Right renal cortex interstitium (tissue), 3 donors: ENCODE measurements at places on chromosomes 7 and 10. TPM values are rescaled to one million over a fixed set of nuclear protein-coding genes. Genes with fewer than 3 reads are reported as not detected.

Gene FEZF1
- not detected for polyA plus RNA-seq

DNA sequence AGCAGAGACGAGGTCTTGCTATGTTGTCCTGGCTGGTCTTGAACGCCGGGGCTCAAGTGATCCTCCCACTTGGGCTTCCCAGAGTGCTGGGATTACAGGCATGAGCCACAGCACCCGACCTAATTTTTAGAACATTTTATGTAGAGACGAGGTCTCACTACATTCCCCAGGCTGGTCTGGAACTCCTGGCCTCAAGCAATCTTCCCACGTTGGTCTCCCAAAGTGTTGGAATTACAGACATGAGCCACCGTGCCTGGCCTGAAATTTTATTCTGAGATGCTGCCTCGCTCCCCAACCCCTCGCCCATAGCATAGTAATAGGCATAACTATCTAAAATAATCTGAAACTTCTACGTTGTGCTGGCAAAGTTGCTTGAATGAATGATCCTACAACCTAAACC, 21.9 kb downstream of the SFXN4 start:
- no peak for DNase-seq

Gene AOAH
- 2.5 TPM for polyA plus RNA-seq

Gene PRSS37
- 0.08 TPM for polyA plus RNA-seq

GRCh38 chr10:78609976-78610375, 458.8 kb upstream of the ZMIZ1 start:
- no peak for DNase-seq

DNA sequence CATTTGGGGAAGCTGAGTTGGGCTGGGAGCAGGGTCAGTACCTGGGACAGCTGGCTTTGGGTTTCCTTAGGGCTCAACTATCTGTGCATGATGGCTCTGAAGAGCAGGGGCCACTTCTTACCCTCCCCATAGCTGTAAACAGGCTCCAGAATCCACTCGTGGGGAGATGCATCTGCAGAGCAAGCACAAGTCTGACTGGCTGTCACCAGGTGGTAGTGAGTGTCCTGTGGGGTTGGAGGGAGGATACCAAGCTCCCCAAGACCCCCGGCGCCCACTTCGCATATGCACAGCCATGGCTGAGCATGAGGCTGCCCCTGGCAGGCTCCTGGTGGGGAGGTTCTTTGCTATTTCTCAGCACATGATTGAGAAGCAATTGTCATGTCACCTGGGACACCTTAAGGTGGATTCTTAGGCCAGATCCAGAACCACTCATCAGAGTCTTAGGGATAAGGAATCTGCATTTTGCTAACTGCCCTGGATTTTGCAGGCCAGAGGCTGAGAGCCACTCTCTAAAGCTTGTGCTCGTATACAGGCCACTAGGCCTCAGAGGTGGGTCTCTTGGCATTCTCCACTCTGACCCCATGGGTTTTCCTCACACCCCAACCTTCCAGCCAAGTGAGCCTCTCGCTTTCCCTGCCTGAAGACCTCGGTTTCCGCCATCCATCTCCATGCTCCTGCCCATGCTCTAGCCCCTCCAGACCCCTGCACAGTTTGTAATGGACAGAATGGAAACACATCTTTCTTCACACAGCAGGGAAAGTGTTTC, 53.7 kb downstream of the ADCY1 start:
- DNase-seq, result no peak

GRCh38 chr10:7417103-7417623, 6.3 kb upstream of the SFMBT2 start:
- DNase-seq, result no peak

Gene PRRT4
- polyA plus RNA-seq, result 0.67 TPM

DNA sequence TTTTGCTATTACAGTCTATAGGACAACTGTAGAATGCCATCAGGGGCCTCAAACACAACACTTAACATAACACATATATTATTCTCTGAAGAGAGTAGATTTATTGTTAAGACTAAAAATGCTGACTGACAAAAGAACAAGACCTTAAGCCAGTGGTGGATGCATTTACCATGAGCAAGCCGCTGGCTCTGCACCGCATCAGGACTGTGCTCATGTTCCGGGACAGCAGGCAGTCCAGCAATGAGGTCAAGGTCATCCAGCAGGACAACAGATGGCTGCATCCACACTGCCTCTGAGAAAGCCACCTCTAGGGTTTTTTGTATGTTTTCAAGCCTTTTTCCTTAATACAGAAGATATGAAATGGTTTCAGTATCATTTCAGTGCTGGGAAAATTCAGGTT, 23.8 kb downstream of the PEX1 start:
- no peak for DNase-seq

Gene SLC39A12
- not detected for polyA plus RNA-seq

DNA sequence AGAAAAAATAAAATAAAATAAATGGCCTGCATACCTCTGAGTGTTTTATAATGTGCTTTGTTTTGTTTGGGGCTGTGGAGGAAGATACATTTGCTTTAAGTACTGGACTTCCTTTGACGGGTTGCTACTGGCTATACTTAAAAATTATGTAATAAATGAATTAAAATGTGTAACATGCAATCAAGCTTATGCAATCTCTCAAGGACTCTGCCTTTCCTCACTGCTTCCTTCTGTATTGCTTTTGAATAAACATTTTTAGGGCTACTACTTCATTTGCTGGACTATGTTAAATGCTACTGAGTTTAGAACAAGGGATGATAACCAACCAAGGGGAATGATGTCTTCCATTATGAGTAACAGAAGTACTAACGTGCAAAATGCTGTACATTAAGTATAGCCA, 91.6 kb downstream of the ETV1 start:
- no peak for DNase-seq

Gene PRF1
- polyA plus RNA-seq, result 0.79 TPM

DNA sequence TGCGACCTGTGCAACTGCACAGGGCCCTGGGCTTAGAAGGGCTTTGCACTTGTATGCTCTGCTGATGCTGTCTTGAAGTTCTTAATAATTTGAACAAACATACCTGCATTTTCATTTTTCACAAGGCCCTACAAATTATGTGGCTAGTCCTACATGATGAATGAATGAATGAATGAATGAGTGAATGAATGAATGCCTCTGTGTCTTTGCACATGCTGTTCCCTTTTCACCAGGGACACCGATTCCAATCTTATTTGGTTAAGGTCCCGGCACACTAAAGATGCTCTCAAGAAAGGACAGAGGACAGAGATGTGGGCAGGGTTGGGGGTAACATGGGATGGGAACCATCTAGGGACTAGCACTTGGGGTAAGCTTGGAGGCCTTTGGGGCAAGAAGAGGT, 39.4 kb upstream of the CHST3 start:
- DNase-seq, result no peak

Gene SMKR1
- polyA plus RNA-seq, result 4.4 TPM

GRCh38 chr7:38938589-38938988, 29.6 kb upstream of the VPS41 start:
- no peak for DNase-seq

GRCh38 chr10:107415446-107415845, 250.9 kb upstream of the SORCS1 start:
- DNase-seq, result no peak

GRCh38 chr10:100072514-100072913, 9.2 kb downstream of the CPN1 start:
- DNase-seq, result no peak

Gene NT5C2
- 96.4 TPM for polyA plus RNA-seq

- DNase-seq, result no peak
These were observed 9.8 kb downstream of the TMEM60 start for GRCh38 chr7:77788327-77788902.

DNA sequence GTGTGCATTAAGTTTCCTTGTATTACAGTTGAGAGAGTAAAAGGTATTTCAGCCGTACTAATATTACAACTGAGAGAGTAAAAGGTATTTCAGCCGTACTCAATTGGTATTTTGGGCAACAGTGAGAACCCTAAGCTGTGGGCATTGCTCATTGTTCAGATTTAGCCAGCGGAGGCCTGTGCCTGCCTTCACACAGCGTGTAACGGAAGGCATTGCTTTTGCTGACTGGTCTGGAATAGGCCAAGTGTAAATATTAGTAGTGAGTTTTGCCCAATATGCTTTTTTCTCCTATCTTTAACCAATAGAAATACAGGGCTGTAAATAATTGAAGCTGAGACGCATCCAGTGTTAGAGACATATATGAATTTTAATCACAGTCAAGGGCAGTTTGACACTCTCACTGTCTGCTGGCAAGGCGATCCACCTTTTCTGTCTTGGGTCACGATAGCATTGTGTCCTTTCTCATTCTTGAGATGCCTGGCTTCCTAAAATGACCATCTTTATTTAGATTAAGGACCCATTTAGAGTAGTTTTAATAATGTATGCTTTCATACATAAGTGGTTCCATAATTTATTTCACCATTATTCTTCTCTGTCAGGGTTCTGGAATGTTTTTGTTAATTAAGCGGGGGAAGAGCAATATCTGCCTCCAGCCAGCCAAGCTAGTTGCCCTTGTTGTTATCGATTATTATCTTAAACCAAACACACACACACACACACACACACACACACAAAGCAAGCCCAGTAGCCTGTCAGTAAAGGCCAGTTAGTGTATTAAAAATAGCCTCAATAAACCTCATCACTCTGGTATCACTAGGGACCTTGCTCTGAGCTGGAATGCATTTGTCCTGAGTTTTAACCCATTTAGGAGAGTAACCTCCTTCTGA, 130.7 kb downstream of the CELF2 start:
- no peak for DNase-seq

GRCh38 chr7:96637522-96637921, 72.1 kb downstream of the SEM1 start:
- DNase-seq, result no peak

Gene FAM180A
- not detected for polyA plus RNA-seq

- no peak for DNase-seq
These were observed 829 bp upstream of the RPA3 start for GRCh38 chr7:7719236-7719635.

Gene PIP
- polyA plus RNA-seq, result not detected

- DNase-seq, result no peak
These were observed 540.3 kb upstream of the MGMT start for GRCh38 chr10:128926711-128927110.

DNA sequence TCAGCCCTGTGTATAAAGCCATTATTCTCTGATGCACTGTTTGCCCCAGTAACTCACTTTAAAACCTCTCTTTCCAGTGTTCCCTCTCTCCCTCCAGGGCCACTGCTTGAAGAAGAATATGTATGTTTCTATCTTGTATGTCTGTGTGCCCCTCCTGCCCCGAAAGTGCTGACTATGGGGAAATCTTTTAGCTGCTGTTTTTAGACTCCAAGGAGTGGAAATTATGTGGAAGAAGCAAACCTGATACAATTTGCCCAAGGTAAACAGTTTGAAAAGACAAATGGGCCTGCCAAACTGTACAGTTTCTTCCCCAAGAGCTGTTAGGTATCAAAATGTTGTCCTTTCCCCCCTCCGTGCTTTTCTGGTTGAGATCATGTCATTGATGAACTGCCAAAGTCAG, 3.4 kb downstream of the ADRA2A start:
- no peak for DNase-seq

DNA sequence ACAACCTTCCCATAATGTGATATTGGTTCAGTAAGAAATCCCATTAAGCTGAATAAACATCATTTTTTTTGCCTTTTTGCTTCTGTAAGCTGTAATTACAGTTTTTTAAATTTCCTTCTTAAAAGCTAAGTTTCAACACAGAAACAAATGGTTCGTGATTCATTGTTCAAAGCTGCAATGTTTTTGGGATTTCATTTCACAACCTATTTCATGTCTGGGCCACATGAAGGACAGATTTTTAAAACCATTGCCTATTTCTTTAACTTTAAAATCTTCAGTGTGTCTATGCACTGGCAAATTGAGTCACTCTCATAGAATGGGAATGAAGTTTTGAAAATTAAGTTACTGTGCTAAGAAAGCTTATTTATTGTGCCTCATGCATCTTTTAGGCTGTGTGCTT, 66.9 kb downstream of the TFPI2 start:
- no peak for DNase-seq

Gene PDGFA
- 38.1 TPM for polyA plus RNA-seq

Gene CYP2C8
- 1.8 TPM for polyA plus RNA-seq

Gene GDF2
- not detected for polyA plus RNA-seq

Gene RET
- polyA plus RNA-seq, result 21.6 TPM
